T-helper 17 cell (primary cell): ENCODE measurements at places on chromosomes 5 and 9. TPM values are rescaled to one million over a fixed set of nuclear protein-coding genes. Genes with fewer than 3 reads are reported as not detected.

- H3K36me3 ChIP-seq: no peaks in the 10 kb centered on the region
- H3K4me1 ChIP-seq: no peaks in the 10 kb centered on the region
- DNase-seq: no peak
- H3K4me3 ChIP-seq: no peak overlapping the region
Observed at GRCh38 chr5:63687854-63688516, 274.3 kb downstream of the HTR1A start.

GRCh38 chr5:1643651-1644392 lies 120.1 kb upstream of the LPCAT1 start:
- peak overlapping the region; percentile 19 for H3K4me3 ChIP-seq
- no peak for DNase-seq
- no peaks in the 10 kb centered on the region for H3K36me3 ChIP-seq
- peaks cover 36% of the 10 kb centered on the region for H3K27me3 ChIP-seq

DNA sequence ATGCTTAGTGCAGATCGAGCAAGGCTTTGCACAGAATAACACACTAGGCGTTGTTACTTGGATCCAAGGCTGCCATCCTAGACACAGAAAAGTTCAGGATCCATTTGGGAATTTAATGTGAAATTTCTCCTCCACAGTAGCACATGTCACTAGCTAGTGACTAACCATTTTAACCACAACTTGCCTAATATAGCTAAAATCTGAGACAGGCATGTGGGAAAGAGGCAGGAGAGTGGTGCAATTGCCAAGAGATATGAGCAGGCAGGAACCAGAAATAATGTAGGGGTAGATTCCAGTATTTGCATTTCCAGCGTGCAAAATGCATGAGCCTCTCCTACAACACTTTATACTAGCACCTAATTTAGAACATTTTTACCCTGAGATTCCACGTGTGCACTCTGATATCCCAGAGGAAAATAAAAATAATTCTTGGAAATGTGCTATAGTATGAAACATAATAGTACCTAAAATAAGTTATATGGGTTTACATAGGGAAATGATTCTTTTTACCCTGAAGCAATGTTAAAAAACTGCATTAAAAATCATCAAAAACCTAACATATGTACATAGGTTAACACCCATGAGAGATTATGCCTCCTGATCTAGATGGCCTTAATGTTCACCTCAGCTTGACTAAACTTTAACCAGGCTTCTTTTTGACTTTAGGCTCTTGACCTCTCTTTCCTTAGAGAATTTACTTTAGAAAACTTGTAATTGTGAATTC lies 1230.6 kb upstream of the NUDT12 start:
- H3K27ac ChIP-seq: no peak overlapping the region
- H3K36me3 ChIP-seq: no peaks in the 10 kb centered on the region
- no peaks in the 10 kb centered on the region for H3K27me3 ChIP-seq
- no peaks in the 10 kb centered on the region for H3K4me1 ChIP-seq
- no peak for DNase-seq

- no peak for DNase-seq
- no peak overlapping the region for H3K27ac ChIP-seq
- H3K4me1 ChIP-seq: no peaks in the 10 kb centered on the region
Observed at GRCh38 chr5:33594006-33594405, 153.2 kb downstream of the TARS1 start.

DNA sequence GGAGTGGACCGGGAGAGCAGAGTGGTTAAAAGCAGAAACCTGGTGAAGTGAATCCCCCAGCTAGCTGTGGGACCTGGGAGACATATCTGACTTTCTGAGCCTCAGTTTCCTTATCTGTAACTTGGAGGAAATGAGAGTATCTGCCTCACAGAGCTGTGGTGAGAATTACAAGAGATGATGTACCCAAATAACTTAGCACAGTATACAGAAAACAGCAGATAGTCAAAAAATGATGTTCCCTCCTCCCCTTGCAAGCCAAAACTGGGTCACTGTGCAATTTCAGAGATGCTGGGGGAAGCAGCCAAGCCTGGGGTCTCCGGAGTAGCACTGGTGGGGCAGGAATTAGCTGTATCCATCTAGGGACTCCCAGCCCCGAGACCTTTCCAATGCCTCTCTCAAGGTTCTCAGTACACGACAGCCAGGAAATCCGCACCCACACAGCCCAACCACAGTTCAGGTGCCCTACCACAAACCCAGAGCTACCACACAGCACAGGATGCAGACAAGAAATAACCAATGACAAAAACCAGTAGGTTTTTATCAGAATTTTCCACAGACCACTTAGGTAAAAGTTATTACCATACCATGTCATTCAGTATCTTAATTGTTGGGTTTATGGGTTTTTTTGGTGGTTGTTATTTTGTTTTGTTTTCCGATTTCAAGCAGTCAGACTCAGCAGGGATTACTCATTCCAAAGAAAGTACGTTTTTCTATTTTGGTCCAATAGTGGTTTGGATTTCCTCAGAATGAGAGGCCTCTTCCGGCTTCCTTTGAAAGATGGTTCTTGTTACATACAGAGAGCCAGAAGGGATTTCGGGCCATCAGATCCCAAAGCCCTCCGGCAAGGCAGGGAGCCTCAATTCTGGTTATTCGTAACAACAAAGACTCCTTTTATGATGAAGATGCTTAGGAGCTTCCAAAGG lies 4.9 kb upstream of the HRH2 start:
- peaks cover 7% of the 10 kb centered on the region for H3K36me3 ChIP-seq
- H3K4me3 ChIP-seq: peak overlapping the region; percentile 83
- peak; percentile 38 for DNase-seq

DNA sequence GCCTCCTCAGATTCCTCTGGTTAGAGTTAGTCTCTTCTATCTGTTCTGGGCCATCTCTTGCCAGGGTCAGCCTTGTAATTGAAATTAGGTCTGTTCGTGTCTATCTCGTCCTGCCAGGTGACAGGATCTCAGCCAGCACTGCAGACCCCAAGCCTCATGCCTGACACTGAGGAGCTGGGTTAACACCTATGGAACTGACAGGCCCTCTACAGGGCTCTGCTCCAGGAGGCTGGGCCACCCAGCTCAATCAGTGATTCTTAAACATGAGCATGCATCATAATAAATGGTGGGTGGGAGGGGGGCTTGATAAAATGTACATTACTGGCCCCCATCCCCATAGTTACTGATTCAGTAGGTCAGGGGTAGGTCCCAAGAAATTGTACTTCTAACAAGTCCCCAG lies 103.4 kb downstream of the PSD2 start:
- no peak overlapping the region for H3K4me3 ChIP-seq
- H3K36me3 ChIP-seq: no peaks in the 10 kb centered on the region
- H3K27ac ChIP-seq: no peak overlapping the region
- peaks cover 80% of the 10 kb centered on the region for H3K27me3 ChIP-seq
- H3K4me1 ChIP-seq: peaks cover 7% of the 10 kb centered on the region

GRCh38 chr5:144472221-144472620 lies 301.5 kb downstream of the KCTD16 start:
- H3K4me1 ChIP-seq: no peaks in the 10 kb centered on the region
- no peaks in the 10 kb centered on the region for H3K36me3 ChIP-seq
- no peak overlapping the region for H3K4me3 ChIP-seq

DNA sequence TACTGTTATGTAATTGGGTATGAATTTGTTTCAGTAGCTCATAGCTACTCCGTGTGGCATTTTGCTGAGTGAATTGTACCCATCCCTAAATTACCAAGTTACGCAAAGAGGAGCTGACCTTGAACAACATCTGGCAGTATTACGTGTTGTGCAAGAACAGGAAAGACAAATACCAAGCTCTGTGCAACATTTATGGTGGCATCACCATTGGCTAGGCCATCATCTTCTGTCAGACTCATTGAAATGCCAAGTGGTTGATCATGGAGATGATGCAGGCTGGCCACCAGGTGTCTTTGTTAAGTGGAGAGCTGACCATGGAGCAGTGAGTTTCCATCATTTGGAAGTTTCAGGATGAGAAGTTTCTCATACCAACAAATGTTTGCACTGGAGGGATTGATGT lies 15.0 kb downstream of the ZSWIM6 start:
- H3K27ac ChIP-seq: no peak overlapping the region
- H3K36me3 ChIP-seq: no peaks in the 10 kb centered on the region
- H3K4me1 ChIP-seq: peaks cover 26% of the 10 kb centered on the region
- DNase-seq: no peak

GRCh38 chr9:15306757-15307522 lies at the start of gene TTC39B:
Gene TTC39B, minus strand, starts transcription at chr9:15307216. Its CDS starts 91 bp downstream, at chr9:15307125.
- H3K36me3 ChIP-seq: peaks cover 4% of the 10 kb centered on the region
- H3K27me3 ChIP-seq: no peaks in the 10 kb centered on the region
- peak within 1 kb of the TSS; percentile 92 for H3K27ac ChIP-seq
- peaks cover 42% of the 10 kb centered on the region for H3K4me1 ChIP-seq
- DNase-seq: peak; percentile 52
- peak within 1 kb of the TSS; percentile 97 for H3K4me3 ChIP-seq

GRCh38 chr9:37939575-37940095 lies 35.7 kb upstream of the SLC25A51 start:
- no peaks in the 10 kb centered on the region for H3K36me3 ChIP-seq
- H3K27ac ChIP-seq: no peak overlapping the region
- H3K27me3 ChIP-seq: no peaks in the 10 kb centered on the region
- H3K4me3 ChIP-seq: no peak overlapping the region
- peaks cover 6% of the 10 kb centered on the region for H3K4me1 ChIP-seq
- DNase-seq: no peak

DNA sequence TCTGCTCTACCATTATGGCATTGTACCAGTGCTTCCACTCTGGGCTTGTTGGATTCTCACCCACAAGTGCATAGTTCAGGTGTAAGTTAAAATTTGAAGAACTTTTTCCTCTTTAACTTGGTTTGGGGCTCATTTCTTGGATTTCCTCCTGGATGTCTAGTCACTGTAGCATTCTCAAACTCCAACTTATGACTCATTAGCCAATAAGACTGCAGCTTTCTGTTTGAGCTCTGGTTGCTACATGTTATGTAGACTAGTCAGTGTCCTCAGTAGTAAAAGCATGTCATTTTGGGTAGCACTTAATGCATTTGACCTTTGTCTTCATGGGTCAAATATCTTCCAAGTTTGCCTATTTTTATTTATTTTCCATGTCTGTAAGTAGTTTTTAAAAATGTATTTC lies 790.8 kb downstream of the BRINP1 start:
- no peaks in the 10 kb centered on the region for H3K27me3 ChIP-seq
- no peak for DNase-seq
- no peaks in the 10 kb centered on the region for H3K36me3 ChIP-seq
- H3K27ac ChIP-seq: no peak overlapping the region
- H3K4me3 ChIP-seq: no peak overlapping the region
- no peaks in the 10 kb centered on the region for H3K4me1 ChIP-seq

DNA sequence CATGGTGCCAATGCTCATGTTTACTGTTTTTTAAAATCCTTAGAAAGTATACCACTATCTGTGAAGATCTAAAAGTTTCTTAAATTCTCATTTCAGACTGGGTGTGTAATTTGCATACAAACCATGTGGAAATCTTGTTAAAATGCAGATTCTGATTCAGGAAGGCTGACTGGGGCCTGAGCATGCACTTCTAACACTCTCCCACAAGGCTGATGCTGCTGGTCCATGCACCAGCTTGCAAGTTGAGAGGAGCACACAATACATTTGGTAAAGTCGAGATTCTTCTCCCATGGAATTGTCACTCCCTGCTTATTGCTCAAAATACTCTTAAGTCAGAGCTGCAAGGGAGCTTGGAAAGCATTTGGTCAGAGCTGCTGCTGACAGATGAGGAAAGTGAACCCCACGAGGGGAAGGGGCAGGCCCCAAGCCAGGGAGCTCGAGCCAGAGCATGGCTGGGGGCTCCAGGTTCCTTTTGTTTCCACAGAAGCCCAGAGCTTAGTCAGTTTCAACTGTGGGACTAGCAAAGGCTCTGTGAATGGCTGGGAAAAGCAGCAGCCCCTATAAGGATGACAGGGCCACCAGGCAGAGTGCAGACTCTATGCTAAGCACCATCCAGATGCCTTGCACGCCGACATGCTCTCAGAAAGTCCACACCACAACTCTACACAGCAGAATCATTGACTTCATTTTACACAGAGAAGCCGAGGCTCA lies 93.5 kb upstream of the HAND1 start:
- no peaks in the 10 kb centered on the region for H3K36me3 ChIP-seq
- H3K4me1 ChIP-seq: peaks cover 2% of the 10 kb centered on the region
- no peak overlapping the region for H3K4me3 ChIP-seq
- DNase-seq: no peak
- no peak overlapping the region for H3K27ac ChIP-seq
- peaks cover 34% of the 10 kb centered on the region for H3K27me3 ChIP-seq

DNA sequence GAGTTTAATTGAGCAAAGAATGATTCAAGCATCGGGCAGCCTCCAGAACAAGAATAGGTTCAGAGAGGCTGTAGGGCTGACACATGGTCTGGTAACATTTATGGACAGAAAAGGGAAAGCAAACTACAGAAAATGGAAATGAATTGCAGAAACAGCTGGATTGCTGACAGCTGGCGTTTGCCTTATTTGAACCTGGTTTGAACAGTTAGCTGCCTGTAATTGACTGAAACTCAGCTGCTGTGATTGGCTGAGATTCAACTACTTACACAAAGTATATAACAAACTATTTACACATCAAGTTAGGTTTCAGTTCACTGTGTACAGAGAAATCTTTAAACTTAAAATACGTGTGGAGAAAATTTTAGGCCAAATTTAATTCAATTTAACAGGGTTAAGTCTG lies 441.7 kb downstream of the PRELID2 start:
- H3K4me3 ChIP-seq: no peak overlapping the region
- H3K4me1 ChIP-seq: no peaks in the 10 kb centered on the region
- H3K36me3 ChIP-seq: no peaks in the 10 kb centered on the region
- no peak overlapping the region for H3K27ac ChIP-seq

- DNase-seq: no peak
- H3K27me3 ChIP-seq: no peaks in the 10 kb centered on the region
- H3K27ac ChIP-seq: no peak overlapping the region
- H3K4me3 ChIP-seq: no peak overlapping the region
Observed at GRCh38 chr5:146586752-146587151, 70.8 kb upstream of the GPR151 start.

- H3K4me1 ChIP-seq: peaks cover 2% of the 10 kb centered on the region
- no peaks in the 10 kb centered on the region for H3K36me3 ChIP-seq
- DNase-seq: no peak
- peaks cover 12% of the 10 kb centered on the region for H3K27me3 ChIP-seq
- no peak overlapping the region for H3K27ac ChIP-seq
- H3K4me3 ChIP-seq: no peak overlapping the region
Observed at GRCh38 chr5:137478043-137478442, 21.1 kb downstream of the SPOCK1 start.

DNA sequence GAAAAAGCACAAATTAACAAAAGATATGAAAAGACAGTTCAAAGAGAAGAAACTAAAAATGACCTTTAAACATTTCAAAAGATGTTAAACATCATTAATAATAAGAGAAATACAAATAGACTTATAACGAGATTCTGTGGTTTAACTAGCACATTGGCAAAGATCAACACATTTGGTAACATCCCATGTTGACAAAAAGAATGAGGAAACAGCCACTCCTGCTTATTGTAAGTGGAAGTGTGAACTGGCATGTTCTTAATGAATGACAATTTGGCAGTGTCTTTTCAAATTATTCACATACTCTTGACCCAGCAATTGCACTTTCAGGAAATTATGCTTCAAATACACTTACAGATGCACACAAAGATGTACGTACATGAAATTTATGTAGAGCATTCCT lies 176.3 kb downstream of the TLE1 start:
- no peaks in the 10 kb centered on the region for H3K27me3 ChIP-seq
- no peaks in the 10 kb centered on the region for H3K36me3 ChIP-seq
- DNase-seq: no peak
- H3K27ac ChIP-seq: no peak overlapping the region
- no peaks in the 10 kb centered on the region for H3K4me1 ChIP-seq

PRRT1B gene
- total RNA-seq: not detected

ORM2 gene
- total RNA-seq: not detected

SHISAL2B gene
- total RNA-seq: not detected

SPATA31A5 gene
- total RNA-seq: not detected

LECT2 gene
- not detected for total RNA-seq

SLC34A1 gene
- total RNA-seq: 0.40 TPM

FAXDC2 gene
- 36.8 TPM for total RNA-seq

GRXCR2 gene
- not detected for total RNA-seq

FOXD4 gene
- not detected for total RNA-seq
